Stimulated activated CD8-positive, alpha-beta memory T cell treated with anti-CD3 and anti-CD28 coated beads, Interleukin-7, amount 100 ng/mL, for 24 hours (primary cell): ENCODE measurements at places on chromosomes 7 and 10.

GRCh38 chr7:139845443-139845805, 16.4 kb downstream of the TBXAS1 start:
- DNase-seq: no peak

DNA sequence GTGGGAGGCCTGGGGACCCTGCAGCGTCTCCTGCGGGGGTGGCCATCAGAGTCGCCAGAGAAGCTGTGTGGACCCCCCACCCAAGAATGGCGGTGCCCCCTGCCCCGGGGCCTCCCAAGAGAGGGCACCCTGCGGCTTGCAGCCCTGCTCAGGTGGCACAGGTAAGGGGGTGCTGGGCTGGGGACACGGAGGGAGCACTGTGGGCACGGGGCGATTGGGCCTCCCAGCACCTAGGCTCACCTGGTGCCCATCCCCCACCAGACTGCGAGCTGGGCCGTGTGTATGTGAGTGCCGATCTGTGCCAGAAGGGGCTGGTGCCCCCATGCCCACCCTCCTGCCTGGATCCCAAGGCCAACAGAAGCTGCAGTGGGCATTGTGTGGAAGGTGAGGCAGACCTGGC, 29.6 kb upstream of the ZNF467 start:
- no peak for DNase-seq

GRCh38 chr7:24981171-24981951, 1.4 kb upstream of the OSBPL3 start:
- no peak for DNase-seq

DNA sequence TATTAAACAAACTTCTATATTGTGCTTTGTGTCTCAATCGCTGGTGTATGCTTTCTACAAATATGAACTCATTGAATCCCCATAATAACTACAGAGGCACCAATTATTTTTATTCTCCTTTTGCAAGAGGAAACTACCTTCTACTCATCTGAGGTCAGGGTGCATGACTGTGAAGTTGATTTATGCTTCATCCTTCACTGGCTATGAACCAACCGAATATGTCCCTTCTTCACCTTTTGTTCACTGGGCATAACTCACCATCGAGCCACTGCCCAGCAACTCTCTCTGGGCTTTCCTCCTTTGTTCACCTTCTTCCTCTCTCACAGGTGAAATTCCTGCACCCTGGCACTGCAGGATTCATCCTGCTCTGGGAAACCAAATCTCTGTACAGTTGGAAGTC, 61.3 kb upstream of the PFKP start:
- no peak for DNase-seq

- DNase-seq: no peak
Measured at GRCh38 chr7:12868027-12868426, 180.6 kb downstream of the ARL4A start.

DNA sequence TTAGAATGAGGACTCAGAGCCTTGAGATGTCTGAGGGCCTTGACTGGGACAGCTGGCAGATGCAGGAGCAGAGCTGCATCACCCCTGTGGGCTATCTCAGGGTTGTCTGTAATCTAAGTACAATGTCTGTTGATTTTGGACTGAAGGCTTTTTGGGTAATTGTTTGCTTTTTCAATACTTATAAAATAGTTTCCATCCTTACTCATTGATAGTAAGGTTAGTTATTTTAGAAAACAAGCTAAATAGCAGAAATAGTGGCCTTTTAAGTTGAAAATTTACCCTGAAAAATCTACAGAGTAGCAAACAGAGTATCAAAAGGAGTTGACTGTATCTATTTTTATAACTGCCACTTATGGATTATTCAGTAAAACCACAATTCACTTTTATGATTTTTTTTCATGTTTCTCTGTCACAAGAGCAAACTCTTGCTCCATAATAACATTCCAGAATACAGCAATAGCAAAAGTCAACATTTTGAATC, 179.7 kb downstream of the CFTR start:
- no peak for DNase-seq

DNA sequence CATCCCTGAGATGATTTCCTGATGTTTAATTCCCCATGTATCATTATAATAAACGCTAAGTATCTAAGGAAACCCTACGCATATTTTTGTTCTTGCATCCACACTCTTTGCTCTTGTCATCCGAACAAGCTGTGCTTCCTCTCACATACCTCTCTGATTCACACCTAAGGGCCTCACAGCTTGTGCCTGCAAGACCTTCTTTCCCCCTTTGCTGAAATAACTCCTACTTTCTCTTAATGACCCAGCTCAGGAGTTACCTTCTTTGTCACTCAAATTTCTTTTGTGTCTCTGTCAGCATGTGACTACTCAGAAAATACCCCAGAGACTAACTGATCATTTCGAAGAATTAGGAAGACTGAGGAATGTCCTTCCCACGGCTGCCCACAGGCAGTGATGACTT, 209.3 kb upstream of the IMMP2L start:
- no peak for DNase-seq

- DNase-seq: no peak
Measured at GRCh38 chr7:157949711-157950110, 612.9 kb downstream of the DNAJB6 start.

DNA sequence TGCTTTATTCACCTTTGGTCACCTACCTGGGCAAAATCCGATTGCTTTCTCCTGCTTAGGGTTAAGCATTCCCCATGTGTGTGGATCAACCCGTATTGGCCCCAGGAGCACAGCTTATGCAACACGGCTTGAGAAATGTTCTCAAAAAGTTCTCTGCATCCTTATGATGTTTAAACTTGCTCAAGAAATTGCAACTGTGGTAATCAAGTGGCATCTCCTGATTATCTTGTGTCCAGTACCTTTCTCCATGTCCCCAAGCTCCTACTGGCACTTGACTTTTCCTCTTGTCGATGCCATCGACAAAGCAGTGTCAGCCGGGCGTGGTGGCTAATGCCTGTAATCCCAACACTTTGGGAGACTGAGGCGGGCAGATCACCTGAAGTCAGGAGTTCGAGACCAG, 4.7 kb upstream of the PKD2L1 start:
- no peak for DNase-seq

- no peak for DNase-seq
Measured at GRCh38 chr7:27739301-27739908, 557 bp upstream of the TAX1BP1 start.

DNA sequence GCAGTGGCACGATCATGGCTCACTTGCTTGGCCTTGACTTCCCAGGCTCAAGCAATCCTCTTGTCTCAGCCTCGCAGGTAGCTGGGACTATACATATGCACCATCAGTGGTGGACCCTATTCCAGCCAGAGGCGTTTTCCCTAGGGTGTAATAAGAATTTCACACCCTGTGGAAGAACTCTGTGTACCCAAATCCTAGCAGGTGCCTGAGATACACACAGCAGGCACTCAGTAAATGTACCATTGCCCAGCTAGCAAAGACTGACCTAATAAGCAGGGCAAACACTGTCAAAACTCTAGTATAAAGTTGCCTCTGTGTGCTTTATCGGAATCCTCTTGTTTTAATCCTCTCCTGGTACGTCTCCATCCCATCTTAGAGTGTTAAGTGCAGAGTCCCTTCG, 33.7 kb upstream of the BHLHA15 start:
- DNase-seq: no peak

DNA sequence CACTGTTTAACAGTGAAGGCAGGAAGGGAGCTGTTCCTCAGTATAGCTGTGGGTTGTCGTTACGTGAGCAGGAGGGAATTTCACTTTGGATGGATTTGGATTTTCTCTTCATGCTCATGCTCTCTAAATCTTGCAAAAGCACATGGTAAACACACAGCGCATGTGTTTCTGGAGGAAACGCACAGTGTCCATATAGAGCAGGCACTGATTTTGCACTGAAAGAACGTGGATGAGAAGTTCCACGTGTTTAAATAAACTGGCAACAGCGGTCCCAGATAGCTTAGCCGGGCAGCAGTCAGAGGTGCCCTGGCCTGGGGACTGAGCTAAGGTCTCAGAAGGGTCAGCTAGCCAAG, 188.6 kb downstream of the MGMT start:
- DNase-seq: no peak

- no peak for DNase-seq
Measured at GRCh38 chr7:107486041-107486440, 16.2 kb downstream of the GPR22 start.

DNA sequence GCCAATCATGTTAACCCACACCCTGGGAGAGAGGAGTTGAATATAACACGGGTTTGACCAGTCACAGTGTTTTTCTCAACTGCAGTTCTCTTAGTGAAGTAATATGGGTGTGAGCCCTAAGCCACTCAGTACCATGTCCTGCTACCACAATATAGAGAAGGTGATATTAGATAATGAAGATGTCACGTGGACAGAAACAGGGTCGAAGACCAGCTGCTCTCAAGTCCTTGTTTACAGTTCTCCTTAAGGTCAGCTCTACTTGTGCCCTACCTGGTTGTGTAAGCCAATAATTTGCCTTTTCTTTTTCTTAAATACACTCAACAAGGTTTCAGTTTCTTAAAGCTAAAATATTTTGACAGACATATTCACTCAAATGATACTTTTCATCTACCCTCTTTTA, 128.3 kb upstream of the POT1 start:
- DNase-seq: no peak

GRCh38 chr10:88343761-88344484, 239.2 kb downstream of the RNLS start:
- DNase-seq: no peak

GRCh38 chr10:86953747-86954680, 3.4 kb downstream of the MMRN2 start:
- DNase-seq: no peak

DNA sequence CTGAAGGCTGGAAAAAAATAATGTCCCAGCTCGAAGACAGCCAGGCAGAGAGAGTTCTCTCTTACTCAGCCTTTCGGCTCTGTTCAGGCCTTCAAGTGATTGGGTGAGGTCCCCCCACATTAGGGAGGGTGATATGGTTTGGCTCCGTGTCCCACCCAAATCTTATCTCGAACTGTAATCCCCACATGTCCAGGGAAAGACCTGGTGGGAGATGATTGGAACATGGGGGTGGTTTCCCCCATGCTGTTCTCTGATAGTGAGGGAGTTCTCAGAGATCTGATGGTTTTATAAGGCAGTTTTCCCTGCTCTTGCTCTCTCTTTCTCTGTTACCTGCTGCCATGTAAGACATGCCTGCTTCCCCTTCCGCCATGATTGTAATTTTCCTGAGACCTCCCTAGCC, 36.6 kb upstream of the LEP start:
- no peak for DNase-seq

DNA sequence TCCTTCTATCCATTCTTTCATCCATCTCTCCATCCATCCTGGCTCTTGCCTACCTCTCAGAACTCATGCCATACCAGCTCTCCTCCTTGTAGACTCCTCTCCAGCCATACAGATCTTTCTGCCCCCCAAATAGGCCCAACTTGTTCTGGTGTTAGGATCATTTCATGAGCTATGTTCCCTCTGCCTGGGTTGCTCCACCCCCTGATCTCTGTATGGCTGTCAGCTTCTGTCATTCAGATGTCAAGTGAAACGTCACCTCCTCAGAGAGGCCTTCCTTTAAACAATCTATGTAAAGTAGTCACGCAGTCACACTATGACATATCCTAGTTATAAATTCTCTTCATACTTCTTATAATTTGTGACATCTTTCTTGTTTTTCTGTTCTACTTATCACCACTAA, 42.3 kb upstream of the PNLIPRP3 start:
- no peak for DNase-seq

- DNase-seq: no peak
Measured at GRCh38 chr7:98826387-98826786, 43.4 kb downstream of the TMEM130 start.

DNA sequence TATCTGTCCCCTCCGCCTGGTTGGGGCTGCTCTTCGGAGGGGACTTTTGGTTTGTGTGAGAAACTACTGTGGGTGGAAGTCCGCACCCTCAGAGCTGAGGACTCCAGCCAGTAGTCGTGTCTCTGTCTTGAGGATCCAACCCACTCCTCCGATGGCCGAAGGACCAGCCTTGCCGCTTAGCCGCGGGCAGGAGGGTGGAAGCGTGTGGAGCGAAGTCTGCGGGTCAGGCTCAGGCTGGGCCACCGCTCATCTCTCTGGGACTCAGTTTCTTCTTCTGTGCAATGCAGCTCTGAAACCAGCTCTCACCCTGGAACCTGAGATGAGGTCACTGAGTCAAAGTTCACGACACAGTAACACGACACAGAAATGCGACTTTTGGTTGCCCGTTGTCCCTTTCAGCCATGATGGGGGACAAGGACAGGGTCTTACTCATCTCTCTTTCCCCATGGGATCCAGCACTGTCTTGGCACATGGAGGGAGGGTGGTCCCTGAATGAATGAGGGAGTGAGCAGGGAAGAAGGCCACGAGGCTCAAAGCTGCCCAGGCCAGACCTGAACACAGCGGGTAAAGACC, 133.3 kb upstream of the PODXL start:
- DNase-seq: no peak

DNA sequence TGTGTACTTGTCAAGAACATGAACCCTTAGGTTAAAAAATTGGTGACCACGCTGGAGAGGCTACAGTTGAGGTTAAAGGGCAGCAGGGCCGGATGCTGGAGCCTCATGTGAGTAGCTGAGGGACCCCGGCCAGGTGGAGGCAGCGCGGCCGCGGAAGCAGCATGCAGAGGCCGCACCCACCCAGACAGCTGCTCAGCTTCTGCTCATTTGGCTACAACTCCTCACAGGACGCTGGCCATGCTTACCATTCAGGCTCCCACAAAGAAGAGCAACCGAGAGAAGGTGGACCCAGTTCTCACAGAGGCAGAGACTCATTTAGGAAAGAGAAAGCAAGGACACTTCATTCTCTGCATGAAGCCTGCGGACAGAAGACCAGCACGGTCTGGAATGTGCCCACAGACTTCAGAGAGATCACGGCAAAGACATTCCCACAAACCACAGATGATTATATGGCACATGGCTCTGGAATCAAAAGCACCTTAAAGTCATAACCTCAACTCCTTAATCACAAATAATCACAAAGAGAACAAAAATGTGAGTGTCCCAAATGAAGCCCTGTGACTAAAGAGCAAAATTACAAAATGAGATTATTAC, 94.4 kb downstream of the VOPP1 start:
- no peak for DNase-seq

DNA sequence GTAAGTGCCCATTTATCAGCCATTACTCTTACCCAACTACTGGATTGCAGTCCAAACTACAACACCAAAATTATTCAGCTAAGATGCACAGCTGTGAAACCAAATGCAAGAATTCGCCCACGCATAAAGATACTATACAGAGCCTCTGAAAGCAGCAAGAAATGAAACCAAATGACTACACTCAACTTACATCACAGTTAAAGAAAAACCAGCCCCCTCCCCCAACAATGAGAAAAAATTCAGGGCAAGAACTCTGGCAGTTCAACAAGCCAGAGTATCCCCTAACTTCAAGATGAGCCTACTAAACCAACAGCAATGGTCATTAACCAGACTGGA, 209.1 kb upstream of the VWC2 start:
- DNase-seq: no peak

- no peak for DNase-seq
Measured at GRCh38 chr10:91422915-91423314, 12.8 kb downstream of the HECTD2 start.
